Brain (organoid and tissue), 16 donors: ENCODE measurements at places on chromosomes 11 and 22. TPM values are rescaled to one million over a fixed set of nuclear protein-coding genes. Genes with fewer than 3 reads are reported as not detected.

Gene CD82
- 43.1 TPM for polyA plus RNA-seq

Gene APOA4
- polyA plus RNA-seq, result not detected

Gene THAP7
- polyA plus RNA-seq, result 57.9 TPM

Gene RTN4R
- polyA plus RNA-seq, result 21.3 TPM

Gene HSD17B12
- polyA plus RNA-seq, result 34.9 TPM

Gene CALCB
- polyA plus RNA-seq, result not detected

Gene TEX12
- polyA plus RNA-seq, result not detected

Gene C1QTNF5
- polyA plus RNA-seq, result 13.2 TPM

GRCh38 chr11:83801799-83802198 is 515.6 kb upstream of the CCDC90B start:
- no peak for DNase-seq

DNA sequence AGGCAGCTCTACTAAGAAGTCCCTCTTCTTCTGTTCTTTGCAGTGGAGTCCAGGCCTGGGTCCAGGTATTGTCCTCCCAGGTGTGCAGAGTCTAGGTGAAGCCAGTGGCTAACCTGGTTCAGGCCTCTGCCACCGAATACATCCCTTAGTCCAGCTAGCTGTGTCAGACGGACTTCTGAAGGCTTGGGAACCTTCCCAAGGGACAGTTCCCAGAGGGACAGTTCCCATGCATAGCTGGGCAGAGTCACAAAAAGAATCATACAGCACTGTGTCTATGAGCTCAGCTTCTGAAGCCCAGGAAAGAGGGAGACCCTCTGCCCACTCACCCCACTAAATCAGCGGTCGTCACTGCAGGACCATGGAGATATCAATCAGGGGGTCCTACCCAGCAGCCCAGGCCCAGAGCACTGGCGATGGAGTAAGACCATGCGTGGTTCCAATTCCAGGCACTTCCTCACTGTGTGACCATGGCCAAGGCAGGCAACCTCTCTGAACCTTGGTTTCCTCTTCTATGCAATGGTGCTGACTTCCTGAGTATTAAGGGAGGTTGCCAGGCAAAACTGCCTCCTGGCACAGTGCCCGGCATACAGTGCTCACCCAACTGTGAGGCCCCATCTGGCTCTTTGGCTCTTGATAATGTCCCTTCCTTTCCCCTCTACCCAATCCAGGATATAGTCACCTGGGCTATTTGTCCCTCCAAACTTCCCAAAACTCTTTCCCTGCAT is 3.4 kb downstream of the MS4A10 start:
- DNase-seq, result peak; percentile 62

DNA sequence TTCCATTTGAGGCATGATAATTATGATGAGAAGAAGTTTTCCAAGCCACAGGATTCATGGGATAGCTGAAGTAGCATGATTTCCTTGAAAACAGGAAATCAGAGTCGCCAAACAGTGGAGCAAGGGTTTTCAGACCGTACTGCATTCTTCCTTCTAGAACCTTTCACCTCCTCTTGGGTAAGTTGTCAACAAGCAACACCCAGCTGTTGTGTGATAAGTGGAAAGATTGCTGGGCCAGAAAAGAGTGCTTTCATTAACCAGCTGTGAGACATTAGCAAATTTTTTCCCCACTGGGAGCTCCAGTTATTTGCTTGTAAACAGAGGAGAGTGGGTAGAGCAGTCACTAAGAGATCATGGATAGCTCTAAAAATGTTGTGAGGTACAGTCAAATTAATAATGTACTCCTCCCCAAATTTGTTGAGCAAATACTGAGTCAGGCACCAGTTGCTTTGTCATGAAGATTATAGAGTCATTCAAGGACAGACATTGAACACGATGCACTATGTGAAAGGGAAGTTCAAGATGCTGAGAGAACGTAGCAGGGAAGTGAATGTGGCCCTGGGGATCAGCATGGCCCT is 11.7 kb upstream of the MPEG1 start:
- no peak for DNase-seq

DNA sequence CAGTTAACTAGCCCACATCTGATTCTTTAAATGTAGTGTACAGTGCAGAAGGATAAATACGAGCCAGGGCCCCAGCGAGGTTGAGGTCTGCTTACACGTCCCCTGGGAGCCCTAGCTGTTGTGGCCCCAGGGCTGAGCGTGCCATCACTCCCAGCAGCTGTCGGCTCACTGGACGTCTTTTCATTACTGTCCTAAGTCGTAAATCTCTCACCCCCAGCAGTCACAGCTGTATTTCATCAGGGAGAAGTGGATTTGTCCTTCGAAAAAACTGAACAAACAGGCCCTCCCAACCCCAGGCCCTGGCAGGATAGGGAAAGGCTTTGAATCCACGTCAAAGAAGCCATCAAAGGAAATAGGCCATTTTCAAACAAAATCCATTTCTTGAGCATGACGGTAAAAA is 110.4 kb upstream of the CSNK2A3 start:
- DNase-seq, result no peak

- no peak for DNase-seq
Observed at GRCh38 chr11:65680192-65680743, 17.6 kb upstream of the RELA start.

- no peak for DNase-seq
Observed at GRCh38 chr11:32154275-32154674, 63.4 kb downstream of the RCN1 start.

DNA sequence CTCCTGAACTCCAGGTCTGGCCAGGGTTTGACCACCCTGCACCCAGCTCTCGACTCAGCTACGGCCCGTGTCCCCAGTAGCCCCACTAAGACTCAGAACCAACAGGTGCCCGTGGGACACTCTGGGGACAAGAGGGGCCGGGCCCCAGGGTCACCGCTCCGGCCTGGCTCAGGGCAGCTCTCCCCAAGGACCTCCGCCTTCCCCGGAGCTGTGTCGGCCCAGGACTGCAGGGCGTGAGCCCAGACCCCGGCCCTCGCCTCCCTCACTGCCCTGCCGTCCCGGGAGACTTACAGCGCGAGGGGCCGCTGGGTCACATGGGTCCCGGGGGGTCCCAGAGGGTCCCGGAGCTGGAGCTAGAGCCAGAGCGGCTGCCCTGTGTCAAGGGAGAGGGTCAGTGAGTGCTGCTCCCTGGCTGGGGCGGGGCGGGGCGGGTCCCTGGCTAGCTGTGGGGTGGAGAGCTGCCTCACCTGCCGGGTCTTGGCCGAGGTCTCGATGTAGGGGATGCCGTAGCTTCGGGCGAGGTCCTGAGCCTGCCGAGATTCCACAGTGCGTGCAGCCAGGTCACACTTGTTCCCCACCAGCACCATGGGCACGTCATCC is 2.3 kb downstream of the HRAS start:
- DNase-seq, result no peak

DNA sequence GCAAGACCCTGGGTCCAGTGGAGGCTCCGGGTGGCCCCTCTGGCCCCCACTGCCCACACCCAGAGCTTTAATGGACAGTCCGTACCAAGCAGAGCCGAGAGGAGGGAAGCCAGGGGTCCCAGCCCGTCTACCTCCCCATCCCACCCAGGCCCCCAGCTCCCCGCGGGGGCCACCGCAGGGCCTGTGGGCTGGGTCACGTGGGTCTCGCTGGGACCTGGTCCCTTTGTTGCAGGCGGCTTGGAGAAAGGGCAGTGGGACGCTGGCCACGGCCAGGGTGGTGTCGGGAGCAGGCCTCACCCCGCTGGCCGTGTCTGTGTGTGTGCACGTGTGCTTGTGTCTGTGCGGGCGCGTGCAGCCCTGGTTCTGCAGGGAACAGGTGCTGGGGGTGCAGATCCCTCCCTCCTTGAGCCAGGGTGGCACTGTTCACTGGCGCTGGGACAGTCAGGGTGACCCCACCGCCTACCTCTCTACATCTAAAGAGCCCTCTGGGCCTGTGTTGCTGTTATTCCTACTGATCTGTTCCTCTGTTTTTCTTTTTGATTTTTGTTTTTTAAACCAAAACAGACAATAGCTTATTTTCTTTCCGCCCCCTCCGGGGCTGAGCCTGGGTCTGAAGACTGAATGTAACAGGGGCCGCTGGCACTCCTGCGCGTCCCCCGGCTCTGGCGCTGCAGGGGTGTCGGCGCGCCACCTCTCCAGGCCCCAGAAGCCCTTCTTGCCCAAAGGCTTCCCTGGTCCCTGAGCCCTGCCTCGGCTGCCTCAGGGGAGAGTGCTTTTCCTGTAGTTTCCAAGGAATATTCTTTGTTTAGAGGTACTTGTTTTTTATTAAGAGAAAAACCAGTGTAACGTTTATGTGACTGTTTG is 20.1 kb upstream of the TMEM191C start:
- no peak for DNase-seq

GRCh38 chr11:87604350-87604749 is 566.6 kb downstream of the TMEM135 start:
- DNase-seq, result no peak

DNA sequence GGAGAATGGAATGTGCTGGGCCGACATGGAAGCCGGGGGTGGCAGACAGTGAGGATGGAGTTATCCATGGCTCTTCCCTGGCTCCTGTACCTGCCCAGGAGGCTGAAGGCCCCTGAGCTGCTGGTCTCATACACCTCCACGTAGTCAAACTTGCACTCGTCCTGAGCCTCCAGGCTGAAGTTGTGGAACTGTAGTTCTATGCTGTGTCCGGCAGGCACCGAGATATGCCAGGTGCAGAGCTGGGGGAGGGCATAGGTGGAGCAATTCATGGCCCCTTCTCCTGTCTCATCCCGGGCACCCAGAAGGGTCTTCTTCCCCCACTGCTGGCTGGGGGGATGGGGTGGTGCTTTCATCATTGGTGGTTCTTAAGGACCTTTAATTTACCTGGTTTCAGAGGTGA is 2.8 kb downstream of the MFRP start:
- DNase-seq, result no peak

- DNase-seq, result no peak
Observed at GRCh38 chr11:87466223-87466622, 428.5 kb downstream of the TMEM135 start.

GRCh38 chr11:119380827-119381180 is 686 bp downstream of the USP2 start:
- DNase-seq, result peak; percentile 41

DNA sequence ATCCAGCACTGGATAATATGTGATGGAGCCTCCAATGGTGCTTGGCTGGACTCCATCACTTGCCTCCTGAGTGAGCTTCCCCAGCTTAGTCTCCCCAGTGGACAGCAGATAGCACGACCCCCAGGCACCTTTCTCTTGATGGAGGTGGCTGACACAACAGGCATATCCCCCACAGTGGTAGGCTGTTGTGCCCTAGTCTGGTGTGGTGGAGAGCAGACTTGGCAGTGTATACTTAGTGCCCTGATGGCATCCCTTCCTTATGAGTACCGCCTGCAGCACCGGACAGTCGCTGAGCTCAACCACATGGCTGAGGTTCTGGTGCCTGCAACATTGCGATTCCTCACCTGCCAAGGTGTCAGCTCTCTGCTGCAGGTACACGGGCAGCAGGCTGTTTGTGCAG is 50.1 kb downstream of the DNHD1 start:
- DNase-seq, result no peak

GRCh38 chr22:26172389-26172990 is 3.2 kb downstream of the SEZ6L start:
- peak; percentile 53 for DNase-seq
